Left ventricle myocardium superior (tissue), 1 donor: ENCODE measurements at places on chromosomes 6 and 20. TPM values are rescaled to one million over a fixed set of nuclear protein-coding genes. Genes with fewer than 3 reads are reported as not detected.

DNA sequence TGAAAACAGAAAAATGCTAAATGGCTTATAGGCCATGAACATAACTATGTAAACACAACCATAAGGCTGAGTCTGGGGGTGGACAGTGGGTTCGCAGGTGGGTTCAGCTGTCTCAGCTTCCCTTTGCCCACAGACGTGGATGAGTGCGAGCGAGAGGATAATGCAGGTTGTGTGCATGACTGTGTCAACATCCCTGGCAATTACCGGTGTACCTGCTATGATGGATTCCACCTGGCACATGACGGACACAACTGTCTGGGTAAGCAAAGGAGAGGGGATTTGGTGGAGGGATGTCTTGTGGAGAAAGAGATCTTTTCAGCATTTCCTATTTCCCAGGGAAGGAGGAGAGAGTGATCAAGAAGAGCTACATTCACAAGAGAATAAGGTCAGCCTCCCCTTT is 14.7 kb downstream of the SCUBE3 start:
- DNase-seq: no peak

Gene CRIP3
- 6.6 TPM for total RNA-seq

Gene DDRGK1
- total RNA-seq: 37.2 TPM

- no peak for DNase-seq
These were observed 50.5 kb upstream of the GCM1 start for GRCh38 chr6:53199156-53199555.

DNA sequence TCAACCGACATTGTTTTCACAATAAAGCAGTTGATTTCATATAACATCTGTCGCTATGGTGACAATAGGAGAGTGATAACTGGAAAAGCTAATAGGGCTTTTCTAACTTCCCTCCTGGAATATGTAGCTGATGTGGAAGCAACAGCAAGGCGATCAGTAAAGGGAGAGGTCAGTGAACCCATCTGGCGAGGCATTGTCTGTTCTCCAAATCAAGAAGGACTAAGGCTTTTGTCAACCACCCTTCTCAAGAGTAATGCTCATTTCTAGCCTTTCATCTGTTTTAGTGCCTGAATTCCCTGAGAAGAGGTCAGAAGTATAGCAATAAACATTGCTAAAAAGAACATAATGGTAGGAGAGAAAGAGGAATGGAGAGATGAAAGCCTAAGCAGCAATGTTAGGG is 201.3 kb downstream of the AKAP7 start:
- DNase-seq: no peak

Gene TFAP2D
- total RNA-seq: not detected

- peak; percentile 57 for DNase-seq
These were observed 703 bp downstream of the SNX9 start for GRCh38 chr6:157823528-157824370.

GRCh38 chr6:36650848-36651478 is 27.6 kb upstream of the CDKN1A start:
- no peak for DNase-seq

DNA sequence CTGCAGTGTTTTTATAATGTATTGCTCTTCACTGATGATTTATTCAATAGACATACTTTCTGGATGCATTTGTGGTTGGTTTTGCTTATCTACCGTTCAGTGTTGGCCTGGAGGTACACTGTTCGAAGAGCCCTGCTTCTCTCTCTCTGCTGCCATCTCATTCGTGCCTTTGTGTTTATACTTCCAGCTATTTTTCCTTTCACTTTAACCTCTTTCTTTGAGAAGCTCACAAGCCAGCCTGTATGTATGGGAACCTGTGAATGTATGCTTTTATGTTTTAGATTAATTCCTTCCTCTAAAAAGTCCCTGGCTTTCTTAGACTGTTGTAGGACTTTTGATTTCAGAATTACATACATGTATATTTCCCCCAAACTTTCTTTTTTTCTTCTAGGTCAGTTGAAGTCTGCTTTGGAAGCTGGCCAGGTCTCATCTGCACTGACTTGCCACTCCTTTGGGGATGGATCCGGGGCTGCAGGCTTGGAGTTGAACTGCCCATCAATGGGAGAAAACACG is 83.0 kb downstream of the SCAND1 start:
- DNase-seq: peak; percentile 38

GRCh38 chr6:127162836-127163235 is 44.4 kb downstream of the RSPO3 start:
- no peak for DNase-seq

Gene TAAR6
- not detected for total RNA-seq

- DNase-seq: no peak
These were observed 43.2 kb downstream of the SSR1 start for GRCh38 chr6:7269816-7270215.

Gene SIRPA
- total RNA-seq: 18.1 TPM

DNA sequence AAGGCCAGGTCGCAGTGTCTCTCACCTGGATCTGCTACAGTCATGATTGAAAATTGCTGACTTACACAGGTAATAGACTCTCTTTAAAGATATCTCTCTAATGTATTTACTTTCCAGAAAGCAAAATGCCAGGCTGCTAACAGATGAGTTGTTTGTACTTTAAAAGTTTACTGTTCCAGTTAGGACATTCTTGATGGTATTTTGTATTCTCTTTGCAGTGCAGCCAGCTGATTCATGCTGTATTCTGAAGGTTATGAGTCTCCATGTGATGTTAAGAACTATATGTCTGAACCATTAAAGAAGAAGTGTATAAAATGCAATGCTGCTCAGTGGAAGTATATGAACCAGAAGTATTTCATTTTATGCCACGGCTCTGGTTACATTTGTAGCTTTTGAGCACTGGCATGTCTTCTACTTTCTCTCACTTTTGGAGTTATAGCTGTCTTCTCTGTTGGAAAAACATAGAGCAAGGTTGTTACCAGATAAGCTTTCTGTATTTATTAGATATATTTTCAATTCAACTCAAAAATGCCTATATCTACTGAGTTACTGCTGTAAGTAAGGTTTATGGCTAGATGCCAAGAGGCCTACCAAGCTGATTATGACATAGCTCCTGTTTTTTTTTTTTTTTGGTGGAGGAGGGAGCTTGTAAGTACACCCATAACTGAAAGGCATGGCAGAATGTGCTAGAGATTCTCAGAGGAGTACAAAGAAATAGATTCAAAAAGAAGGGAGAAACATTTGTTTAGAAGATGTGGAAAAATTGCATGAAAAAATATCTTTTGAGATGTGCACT is 130.5 kb upstream of the MAN1A1 start:
- DNase-seq: no peak

- DNase-seq: no peak
These were observed 211.9 kb downstream of the ZNF217 start for GRCh38 chr20:53381568-53382262.

DNA sequence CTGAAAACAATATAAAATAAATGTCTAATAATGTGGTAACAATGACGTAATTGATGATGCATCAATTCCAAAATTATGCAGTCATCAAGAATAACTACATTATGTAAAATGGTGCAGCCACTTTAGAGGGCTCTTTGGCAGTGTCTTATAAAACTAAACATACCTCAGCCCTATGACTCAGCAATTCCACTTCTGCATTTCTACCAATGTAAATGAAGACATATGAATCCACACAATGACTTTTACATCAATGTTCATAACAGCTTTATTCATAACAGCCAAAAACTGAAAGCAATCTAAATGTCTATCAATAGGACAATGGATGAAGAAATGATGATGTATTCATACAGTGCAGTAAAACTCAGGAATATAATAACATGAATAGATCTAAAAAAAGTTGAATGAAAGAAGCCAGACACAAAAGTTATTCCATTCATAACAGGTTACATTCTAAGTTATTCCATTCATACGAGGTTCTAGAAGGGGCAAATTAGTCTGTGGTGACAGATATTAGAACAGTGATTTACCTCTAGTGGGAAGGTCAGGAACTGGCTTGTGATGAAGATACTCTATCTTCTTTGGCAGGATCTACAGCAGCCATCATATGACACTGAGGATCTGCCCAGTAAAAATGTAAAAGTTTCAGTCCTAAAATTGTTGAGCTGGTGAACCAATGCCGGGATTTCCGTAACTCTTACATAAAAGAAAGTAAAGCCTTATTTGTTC is 396.1 kb downstream of the PLCB1 start:
- no peak for DNase-seq

- DNase-seq: no peak
These were observed 413.5 kb downstream of the BCKDHB start for GRCh38 chr6:80519811-80520594.

Gene TDRD6
- 0.30 TPM for total RNA-seq

DNA sequence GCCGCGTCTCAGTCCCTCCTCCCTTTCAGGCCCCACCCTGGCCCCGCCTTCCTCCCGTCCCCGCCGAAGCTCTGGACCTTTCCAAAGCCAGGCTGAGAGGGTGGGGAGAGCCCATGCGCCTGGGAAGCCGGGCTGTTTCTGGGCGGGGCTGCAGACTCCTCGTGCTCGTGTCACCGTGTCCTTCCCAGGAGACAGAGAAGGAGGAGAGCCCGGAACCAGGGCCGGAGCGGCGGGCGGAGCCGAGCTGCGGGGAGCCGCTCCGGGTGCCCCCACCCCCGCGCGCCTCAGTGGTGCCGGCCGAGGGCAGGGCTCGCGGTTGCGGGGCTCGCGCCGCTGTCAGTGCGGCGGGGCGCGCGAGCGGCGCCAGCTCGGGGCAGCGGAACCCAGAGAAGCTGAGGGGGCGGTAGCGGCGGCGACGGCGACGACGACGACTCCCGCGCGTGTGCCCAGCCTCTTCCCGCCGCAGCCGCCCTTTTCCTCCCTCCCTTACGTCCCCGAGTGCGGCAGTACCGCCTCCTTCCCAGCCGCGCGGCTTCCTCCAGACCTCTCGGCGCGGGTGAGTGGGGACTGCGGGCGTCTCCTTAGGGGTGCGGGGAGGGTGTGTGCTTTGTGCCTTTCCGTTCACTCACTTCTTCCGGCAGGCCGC is at the start of gene RALY:
Gene RALY (plus strand): TSS at position 336 of the 646 bp plus-strand sequence. CDS start 78,164 bp downstream, outside the sequence.
- peak; percentile 98 for DNase-seq

Gene MAS1
- total RNA-seq: not detected

DNA sequence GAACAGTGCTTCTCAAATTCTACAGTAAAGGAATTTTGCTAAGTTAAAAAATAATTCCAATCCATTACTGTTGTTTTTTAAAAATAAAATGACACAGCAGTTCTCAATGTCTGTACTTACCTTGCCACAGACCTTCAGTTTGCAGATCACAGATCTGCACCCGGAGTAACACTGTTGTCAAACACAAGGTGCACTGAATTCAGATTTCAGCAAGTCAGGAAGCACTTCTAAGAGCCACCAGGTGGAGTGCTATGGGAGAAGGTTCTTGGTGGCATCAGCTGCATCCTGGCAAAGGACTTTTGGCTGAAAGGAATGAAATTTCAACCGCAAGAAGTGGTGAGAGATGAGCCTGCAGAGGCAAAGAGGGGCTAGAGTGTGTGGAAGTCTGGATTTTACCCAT is 17.4 kb downstream of the RSPH4A start:
- no peak for DNase-seq

DNA sequence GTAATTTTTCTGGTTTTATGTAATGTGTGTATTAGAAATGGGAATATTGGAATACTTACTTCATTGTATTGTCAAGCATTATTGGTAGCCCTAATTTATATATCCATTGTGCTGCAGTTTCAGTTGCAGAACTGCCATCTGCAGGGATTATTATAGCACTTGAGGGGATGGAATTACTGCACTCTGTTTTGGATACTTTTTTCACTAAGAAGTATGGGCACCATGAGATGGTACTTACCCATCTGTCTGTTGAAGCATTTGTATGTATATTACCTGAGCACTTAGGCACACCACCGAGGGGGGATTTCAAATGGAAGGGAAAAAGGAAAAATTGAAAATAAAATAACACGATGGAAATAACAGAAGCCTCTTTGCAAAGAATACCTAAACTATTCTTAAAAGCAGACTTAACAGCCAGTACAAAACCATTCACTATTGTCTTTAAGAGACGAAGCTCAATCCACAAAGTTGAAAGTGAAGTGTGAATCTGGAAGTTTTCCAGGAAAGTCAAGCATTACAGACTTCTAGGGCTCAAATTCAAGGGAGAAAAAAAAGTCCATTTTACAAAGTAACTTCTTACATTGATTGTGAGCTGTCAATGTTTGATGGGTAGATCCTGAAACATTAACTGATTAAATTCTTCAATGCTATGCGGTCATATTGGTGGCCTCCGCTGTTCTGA is 318.7 kb downstream of the SOX4 start:
- DNase-seq: no peak

DNA sequence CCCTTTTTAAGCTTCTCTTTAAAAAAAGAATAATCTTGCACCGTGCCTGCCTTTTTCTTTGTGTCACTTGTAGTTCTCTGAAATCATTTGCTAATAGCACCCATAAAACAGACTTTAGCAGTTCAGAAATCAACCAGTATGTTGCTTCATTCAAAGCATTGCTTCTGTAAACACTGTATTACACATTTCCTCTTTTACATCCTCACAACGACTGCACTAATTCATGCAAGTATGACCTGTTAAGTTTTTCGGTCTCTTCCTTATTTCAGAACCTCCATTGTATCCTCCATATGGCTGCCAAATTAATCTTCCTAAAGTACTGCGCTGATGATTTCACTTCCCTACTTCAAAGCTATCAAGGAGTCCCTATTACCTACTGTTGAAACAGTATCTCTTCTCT is 142.9 kb upstream of the RNF217 start:
- DNase-seq: no peak

- DNase-seq: no peak
These were observed 56.1 kb upstream of the LAMP5 start for GRCh38 chr20:9458138-9458796.

DNA sequence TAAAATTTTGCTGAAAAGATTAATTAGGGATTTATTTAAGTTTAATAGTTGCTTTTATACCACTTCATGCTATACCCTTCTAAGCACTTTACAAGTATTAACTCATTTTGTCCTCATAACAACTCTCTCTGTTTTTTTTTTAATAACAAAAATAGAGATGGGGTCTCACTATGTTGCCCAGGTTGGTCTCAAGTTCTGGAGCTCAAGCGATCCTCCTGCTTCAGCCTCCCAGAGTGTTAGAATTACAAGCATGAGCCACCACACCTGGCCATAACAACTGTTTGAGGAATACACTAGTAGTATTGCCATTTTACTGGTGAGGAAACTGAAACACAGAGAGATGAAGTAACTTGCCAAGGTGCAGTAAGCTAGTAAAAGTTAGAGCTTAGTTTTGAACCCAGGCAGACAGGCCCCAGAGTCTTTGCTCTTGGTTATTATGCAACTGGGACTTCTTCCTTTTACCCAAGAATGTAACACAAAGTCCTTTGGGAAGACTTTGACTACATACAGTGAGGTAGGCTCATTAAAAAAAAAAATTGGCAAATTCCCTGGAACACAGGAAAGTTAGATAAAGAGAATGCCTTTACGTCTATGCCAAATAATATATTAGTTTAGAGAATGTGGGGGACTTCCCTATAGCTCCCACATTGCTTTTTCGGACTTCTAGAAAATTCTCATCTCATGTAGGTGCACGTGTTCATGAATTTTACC is 11.4 kb downstream of the ANKS1A start:
- no peak for DNase-seq
